HFFc6 (cell line): ENCODE measurements at places on chromosomes 2 and 18. TPM values are rescaled to one million over a fixed set of nuclear protein-coding genes. Genes with fewer than 3 reads are reported as not detected.

DNA sequence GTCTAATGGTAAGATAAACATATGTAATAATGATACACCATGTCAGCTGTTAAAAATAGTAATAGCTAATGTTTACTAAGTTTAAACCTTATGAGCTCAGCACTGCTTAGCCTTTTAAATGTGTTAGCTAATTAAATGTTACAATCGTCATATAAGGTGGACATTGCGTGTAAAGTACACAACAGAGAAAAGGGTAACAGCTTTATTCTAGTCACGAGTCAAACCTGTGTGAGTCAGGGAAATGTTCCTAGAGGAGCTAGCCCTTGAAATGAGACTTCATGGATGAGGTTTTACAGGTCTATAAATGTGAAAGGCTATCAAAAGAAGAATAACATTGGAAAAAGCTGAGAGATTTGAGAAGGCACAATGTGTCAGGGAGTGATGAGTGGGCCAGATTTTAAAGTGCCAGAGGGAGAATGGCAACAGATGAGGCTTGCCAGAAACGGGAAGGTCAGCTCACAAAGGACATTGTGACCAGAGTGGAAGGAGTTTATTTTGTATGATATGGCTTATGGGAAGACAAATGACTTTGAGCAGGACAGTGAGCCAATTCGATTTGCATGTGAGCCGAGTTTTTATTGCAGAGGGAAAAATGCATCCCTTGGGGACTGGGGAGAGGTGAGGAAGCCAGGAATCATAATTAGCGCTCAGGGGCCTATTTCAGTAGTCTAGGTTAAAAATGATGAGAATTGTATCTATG, 276.3 kb downstream of the CTNNA2 start:
- no peaks in the 10 kb centered on the region for H3K4me1 ChIP-seq
- H3K36me3 ChIP-seq = no peaks in the 10 kb centered on the region
- H3K4me3 ChIP-seq = no peak overlapping the region
- DNase-seq = no peak

DNA sequence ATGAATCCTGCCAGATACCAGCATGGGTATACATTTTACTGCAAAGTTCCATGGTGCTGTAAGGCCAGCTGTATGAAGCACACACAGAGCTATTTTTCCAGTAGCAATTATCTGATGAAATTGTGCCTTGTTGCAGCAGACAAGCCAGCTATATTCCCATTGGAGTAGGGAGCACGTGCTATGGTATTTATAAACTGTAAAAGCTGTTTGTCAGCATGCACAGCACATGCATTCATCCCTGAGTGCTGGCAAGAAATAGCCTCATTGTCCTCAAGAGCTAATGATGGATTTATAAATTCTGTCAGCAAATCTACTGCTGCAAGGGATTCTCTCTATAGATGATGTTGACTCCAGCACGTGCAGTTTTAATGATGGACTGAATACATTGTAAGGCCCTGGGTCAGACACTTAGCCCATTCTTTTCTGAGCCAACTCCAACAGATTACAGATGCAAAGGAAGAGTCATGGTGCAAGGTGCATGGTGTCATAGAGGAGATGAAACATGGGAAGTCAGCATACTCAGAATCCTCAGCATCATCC, 61.7 kb downstream of the KCNS3 start:
- no peak overlapping the region for H3K27ac ChIP-seq
- no peaks in the 10 kb centered on the region; the same call in 1 of the 2 replicates for H3K27me3 ChIP-seq
- no peak for DNase-seq

DNA sequence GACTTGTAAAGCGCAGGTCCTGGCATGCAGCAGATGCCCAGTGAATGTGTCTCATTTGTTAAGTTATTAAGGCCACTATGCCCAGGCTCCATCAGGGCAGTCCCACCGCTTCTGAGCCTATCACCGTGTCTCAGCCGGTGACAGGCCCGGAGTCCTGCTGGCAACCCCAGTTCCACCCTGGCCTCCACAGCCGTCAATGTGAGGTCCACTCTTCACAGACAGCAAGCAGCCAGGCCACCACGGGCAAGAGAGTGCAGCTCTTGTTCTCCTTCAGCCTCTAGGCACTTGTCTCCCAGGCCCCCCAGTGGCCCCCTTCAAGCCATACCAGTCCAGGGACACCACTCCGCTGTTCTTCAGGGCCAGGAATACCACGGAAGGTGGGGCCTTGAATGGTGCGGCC, 22.6 kb downstream of the CFAP65 start:
- peaks cover 43% of the 10 kb centered on the region for H3K27me3 ChIP-seq
- no peak overlapping the region for H3K4me3 ChIP-seq
- no peak overlapping the region for H3K27ac ChIP-seq
- H3K36me3 ChIP-seq = no peaks in the 10 kb centered on the region

DNA sequence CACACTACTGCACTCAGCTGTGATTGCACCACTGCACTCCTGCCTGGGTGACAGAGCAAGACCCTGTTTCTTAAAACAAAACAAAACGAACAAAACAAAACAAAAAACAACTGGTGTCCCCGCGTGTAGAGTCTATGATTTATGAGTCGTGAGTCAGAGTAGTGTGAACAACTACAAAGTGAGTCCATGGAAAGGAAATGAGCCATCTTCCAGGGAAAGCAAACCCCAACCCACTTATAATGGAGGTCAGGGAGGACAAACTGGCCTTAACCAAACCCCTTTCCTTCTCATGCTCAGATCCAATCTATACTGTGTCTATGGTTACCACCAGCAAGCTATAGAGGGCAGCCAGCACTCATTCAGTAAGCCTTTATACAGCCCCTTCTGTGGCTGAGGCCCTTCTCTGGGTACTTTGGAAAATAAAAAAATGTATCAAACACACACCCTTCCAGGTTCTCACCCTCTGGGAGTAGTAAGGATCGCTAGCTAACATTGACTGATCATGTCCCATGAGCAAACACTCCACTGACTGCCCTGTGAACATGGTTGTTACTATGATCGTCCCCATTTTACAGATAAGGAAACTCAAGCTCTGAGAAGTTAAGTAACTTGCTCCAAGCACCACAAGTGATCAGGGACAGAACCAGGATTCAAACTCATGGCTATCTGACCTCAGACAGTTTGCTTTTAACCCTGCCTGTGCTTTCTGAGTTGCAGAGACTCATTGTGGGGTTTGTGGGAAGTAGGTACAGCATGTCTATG, 24.7 kb upstream of the COLEC12 start:
- H3K27me3 ChIP-seq = peaks cover 25% of the 10 kb centered on the region
- H3K4me1 ChIP-seq = peaks cover 35% of the 10 kb centered on the region
- no peaks in the 10 kb centered on the region for H3K36me3 ChIP-seq
- peak; percentile 65 for DNase-seq

DNA sequence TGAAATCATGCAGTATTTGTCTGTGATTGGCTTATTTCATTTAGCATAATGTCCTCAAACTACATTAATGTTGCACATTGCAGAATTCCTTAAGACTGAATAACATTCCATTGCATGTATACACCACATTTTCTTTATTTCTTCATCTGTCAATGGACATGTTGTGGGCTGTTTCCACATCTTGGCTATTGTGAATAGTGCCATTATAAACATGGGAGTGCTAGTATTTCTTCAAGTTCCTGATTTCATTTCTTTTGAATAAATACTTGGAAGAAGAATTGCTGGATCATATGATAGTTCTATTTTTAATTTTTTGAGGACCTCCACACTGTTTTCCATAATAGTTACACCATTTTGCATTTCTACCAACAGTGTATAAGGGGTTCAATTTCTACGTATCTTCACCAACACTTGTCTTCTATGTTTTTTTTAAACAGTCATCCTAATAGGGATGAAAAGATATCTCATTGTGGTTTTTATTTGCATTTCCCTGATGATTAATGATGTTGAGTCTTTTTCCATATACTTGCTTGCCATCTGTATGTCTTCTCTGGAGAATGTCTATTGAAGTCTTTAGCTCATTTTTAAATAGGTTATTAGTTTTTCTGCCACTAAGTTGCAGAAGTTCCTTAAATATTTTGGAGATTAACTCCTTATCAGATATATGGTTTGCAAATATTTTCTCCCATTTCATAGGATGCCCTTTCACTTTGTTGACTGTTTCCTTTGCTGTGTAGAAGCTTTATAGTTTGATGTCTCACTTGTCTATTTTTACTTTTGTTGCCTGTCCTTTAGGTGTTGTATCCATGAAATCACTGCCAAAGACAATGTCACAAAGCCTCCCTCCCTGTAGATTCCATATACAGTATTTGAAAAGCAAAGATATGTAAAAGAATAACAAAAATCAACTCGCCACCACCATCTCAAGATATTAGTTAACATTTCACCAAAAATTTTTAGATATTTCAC, 14.6 kb downstream of the FBXO11 start:
- DNase-seq = no peak
- peak overlapping the region; percentile 49; the same call in 1 of the 2 replicates for H3K4me3 ChIP-seq
- peaks cover 14% of the 10 kb centered on the region for H3K36me3 ChIP-seq
- H3K4me1 ChIP-seq = peaks cover 63% of the 10 kb centered on the region

The CERS6 gene
- 6.5 to 10.2 TPM (median 9.8 TPM) in 3 replicates for total RNA-seq
